ENCODE measurements at places on chromosomes 2 and 18.

DNA sequence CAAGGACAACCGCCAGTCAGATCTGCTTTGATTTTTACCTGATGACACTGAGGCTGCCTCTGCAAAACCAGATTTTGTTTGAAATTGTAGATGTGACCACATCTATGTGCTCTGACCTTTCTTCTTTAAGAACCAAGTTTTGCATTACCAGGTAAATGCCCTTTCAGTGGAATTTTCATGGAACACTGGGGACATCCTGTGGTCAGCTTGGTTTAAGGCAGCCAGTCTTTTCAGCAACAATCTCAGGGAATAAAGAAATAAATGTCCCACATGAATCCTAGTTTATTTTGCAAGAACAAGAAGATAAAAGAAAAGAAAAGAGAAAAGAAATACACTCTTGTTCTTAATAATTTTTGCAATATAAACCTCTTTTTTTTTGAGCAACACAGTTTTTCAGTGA is 90.6 kb downstream of the POU3F3 start:
- DNase-seq: no peak

GRCh38 chr2:86764661-86765309 is 25.9 kb downstream of the CD8A start:
- DNase-seq: no peak

DNA sequence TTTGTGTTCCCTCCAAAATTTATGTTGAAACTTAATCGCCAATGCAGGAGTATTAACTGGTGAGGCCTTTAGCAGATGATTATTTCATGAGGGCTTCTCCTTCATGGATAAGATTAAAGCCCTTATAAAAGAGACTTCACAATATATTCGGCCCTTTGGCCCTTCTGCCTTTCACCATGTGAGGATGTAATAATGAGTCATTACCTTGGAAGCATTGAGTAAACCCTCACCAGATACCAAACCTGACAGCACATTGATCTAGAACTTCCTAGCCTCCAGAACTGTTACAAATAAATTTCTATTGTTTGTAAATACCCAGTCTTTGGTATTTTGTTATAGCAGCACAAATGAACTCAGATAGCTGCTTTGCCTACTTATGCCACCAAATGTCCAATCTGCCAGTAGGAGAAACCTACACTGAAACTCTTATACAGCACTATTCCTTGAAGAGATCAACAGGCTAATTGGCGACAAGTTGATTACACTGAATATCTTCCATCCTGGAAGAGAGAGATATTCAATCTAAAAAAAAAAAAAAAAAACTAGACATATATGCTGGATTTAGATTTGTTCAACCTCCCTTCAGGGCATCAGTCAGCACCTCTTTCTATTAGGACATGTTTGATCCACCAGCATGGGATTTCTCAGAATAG is 125.9 kb upstream of the COL5A2 start:
- no peak for DNase-seq

DNA sequence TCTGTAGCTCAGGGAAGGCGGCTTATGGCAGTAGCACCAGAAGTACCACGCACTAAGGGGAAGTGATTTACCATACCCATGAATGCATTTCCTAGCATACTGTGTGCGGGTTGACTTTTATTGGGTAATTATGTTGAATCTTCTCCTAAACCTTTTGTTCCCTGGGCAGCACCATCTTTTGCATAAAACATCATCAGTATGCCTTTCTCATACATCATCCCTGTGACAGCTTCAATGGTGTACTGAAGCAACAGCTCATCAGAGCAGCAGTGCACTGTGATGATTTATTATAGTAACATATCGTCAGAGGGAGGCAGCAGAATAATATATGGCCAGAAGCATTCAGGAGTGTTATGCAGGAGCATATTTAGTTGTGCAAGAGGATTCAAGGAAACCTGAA is 204.9 kb downstream of the CDH7 start:
- no peak for DNase-seq

DNA sequence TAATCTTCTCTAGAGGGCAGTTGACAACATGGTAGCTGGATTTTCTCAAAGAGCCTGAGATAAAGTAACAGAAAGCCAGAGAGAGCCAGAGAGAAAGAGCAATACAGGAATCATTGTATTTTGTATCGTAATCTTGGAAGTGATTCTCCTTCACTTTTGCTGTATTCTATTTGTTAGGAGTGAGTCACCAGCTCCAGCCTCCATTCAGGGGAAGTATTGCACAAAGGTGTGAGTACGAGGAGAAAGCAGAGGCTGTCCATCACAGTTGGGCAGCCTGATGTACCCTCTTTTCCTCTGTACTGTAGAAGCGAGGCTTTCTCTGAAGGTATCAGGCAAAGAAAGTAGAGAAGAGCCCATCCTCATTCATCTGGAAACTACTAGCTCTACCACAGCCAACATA is 176.8 kb downstream of the KCNS3 start:
- DNase-seq: no peak

GRCh38 chr2:26356771-26357170 is 10.2 kb upstream of the ADGRF3 start:
- no peak for DNase-seq

- peak; percentile 65 for DNase-seq
These were observed 501 bp downstream of the LPIN1 start for GRCh38 chr2:11746807-11747459.

- DNase-seq: no peak
These were observed 396.8 kb downstream of the NCKAP5 start for GRCh38 chr2:133171393-133172004.

- no peak for DNase-seq
These were observed 30.2 kb upstream of the ROCK1 start for GRCh38 chr18:21141668-21142422.

Measured in activated CD8-positive, alpha-beta memory T cell treated with anti-CD3 and anti-CD28 coated beads for 24 hours (primary cell).